ENCODE measurements at places on chromosomes 4 and X.
A peak's percentile ranks its signal among the peaks of the same experiment; 100 is the strongest.

- no peaks in the 10 kb centered on the region for H3K36me3 ChIP-seq
- no peak for DNase-seq
- H3K4me3 ChIP-seq: no peak overlapping the region
- no peaks in the 10 kb centered on the region for H3K27me3 ChIP-seq
These were observed 528.9 kb upstream of the CXorf51A start for GRCh38 chrX:147343467-147343866.

- H3K36me3 ChIP-seq: no peaks in the 10 kb centered on the region
- no peaks in the 10 kb centered on the region for H3K27me3 ChIP-seq
- no peak for DNase-seq
- no peak overlapping the region for H3K4me3 ChIP-seq
These were observed 152.8 kb downstream of the TMEM164 start for GRCh38 chrX:110155759-110156158.

DNA sequence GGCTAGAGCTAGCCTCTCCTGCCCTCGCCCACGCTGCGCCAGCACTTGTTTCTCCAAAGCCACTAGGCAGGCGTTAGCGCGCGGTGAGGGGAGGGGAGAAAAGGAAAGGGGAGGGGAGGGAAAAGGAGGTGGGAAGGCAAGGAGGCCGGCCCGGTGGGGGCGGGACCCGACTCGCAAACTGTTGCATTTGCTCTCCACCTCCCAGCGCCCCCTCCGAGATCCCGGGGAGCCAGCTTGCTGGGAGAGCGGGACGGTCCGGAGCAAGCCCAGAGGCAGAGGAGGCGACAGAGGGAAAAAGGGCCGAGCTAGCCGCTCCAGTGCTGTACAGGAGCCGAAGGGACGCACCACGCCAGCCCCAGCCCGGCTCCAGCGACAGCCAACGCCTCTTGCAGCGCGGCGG is at the start of gene AR:
Gene AR, plus strand, starts transcription at position 204 of the 400 bp plus-strand sequence. CDS start 1,126 bp downstream, outside the sequence.
- no peaks in the 10 kb centered on the region for H3K27me3 ChIP-seq
- H3K4me1 ChIP-seq: no peaks in the 10 kb centered on the region
- H3K4me3 ChIP-seq: peak within 1 kb of the TSS; percentile 42
- DNase-seq: peak; percentile 83
- H3K27ac ChIP-seq: peak within 1 kb of the TSS; percentile 79

- no peaks in the 10 kb centered on the region for H3K27me3 ChIP-seq
- no peak for DNase-seq
- no peaks in the 10 kb centered on the region for H3K4me1 ChIP-seq
- no peak overlapping the region for H3K4me3 ChIP-seq
These were observed 22.3 kb upstream of the MAOA start for GRCh38 chrX:43633757-43634156.

DNA sequence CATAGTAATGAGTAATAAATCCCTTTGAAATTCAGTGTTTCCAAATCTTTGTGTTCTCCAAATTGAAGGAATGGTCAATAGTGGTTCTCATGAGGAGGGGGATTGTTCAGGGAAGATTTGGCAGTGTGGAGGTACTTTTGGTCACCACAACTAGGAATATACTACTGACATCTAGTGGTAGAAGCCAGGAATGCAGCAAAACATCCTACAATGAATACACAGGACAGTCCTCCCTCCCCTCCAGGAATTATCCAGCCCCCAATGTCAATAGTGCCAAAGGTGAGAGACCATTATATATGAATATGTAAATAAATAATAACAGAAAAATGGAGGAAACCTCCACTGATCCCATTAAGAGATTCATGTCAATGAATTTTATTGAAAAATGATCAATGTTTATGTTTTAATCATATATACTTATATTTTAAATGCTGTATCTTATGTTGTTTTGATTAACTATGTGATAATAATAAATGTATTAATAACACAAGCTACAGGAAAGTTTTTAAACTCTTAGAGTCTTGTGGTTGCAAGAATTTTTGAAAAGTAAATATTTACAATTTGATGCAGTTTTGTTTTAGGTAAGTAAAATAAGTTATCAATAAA is 14.4 kb upstream of the FAM9A start:
- H3K27ac ChIP-seq: no peak overlapping the region
- no peak overlapping the region for H3K4me3 ChIP-seq
- no peak for DNase-seq
- H3K4me1 ChIP-seq: no peaks in the 10 kb centered on the region

- no peaks in the 10 kb centered on the region for H3K36me3 ChIP-seq
- H3K27me3 ChIP-seq: no peaks in the 10 kb centered on the region
- no peak for DNase-seq
- H3K4me3 ChIP-seq: no peak overlapping the region
These were observed 9.4 kb downstream of the TCEANC start for GRCh38 chrX:13662355-13662791.

DNA sequence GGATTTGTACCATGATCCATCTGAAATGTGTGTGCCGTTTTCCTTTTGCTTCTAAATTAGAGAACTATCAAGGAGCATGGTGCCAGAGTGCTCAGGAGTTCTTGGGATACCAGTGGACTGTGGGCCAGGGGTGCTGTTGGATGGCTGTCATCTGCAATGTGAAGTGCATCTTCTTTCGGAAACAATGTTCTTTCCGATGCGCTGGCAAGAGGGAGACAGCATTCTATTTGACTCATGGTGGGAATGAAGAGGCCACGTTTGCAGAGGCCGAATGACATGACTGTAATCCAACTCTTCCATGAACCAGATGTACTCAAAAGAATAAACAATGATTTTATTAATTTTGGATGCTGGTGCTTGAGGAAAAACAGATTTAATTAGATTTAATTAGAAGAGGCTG is 45.5 kb downstream of the SORCS2 start:
- no peaks in the 10 kb centered on the region for H3K4me1 ChIP-seq
- H3K36me3 ChIP-seq: no peaks in the 10 kb centered on the region
- no peak overlapping the region for H3K27ac ChIP-seq

DNA sequence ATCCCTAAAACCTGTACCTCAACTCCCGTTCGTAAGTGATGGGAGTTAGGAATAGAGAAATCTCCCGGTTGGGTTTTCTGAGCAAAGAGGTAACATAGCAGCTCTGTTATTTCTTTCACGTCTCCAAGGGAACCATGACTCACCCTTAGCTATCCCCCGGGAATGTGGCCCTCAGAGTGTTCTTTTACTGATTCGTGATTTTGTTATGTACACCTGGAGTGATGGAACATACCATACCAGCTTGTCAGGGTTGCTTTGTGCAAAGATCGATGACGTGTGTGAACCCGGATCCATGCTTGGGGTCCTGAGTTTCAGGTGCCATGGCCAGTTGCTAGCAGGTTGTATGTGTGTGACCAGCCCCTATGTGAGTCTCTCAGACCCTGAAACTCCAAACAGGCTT is 52.6 kb downstream of the HPRT1 start:
- no peaks in the 10 kb centered on the region for H3K27me3 ChIP-seq
- no peak overlapping the region for H3K4me3 ChIP-seq
- no peak for DNase-seq
- no peaks in the 10 kb centered on the region for H3K36me3 ChIP-seq
- H3K27ac ChIP-seq: no peak overlapping the region

DNA sequence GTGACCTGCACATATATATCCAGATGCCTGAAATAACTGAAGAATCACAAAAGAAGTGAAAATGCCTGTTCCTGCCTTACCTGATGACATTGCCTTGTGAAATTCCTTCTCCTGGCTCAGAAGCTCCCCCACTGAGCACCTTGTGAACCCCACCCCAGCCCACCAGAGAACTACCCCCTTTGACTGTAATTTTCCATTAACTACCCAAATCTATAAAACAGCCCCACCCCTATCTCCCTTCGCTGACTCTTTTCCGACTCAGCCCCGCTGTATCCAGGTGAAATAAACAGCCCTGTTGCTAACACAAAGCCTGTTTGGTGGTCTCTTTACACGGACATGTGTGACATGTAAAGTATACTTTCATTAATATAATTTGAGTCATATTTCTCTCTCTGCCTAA is 320.3 kb upstream of the TECRL start:
- H3K27me3 ChIP-seq: no peaks in the 10 kb centered on the region
- no peaks in the 10 kb centered on the region for H3K36me3 ChIP-seq

GRCh38 chr4:29948858-29949257 is 771.3 kb upstream of the PCDH7 start:
- DNase-seq: no peak
- H3K4me3 ChIP-seq: no peak overlapping the region
- no peak overlapping the region for H3K27ac ChIP-seq
- H3K4me1 ChIP-seq: no peaks in the 10 kb centered on the region
- no peaks in the 10 kb centered on the region for H3K36me3 ChIP-seq
- no peaks in the 10 kb centered on the region for H3K27me3 ChIP-seq

GRCh38 chr4:174826660-174827059 is 2.4 kb downstream of the GLRA3 start:
- no peak overlapping the region for H3K4me3 ChIP-seq
- no peak for DNase-seq
- H3K27ac ChIP-seq: no peak overlapping the region

GRCh38 chrX:1147611-1148515 is 64.6 kb downstream of the CRLF2 start:
- H3K4me3 ChIP-seq: no peak overlapping the region
- H3K4me1 ChIP-seq: no peaks in the 10 kb centered on the region
- H3K36me3 ChIP-seq: no peaks in the 10 kb centered on the region
- H3K27me3 ChIP-seq: no peaks in the 10 kb centered on the region
- no peak for DNase-seq

DNA sequence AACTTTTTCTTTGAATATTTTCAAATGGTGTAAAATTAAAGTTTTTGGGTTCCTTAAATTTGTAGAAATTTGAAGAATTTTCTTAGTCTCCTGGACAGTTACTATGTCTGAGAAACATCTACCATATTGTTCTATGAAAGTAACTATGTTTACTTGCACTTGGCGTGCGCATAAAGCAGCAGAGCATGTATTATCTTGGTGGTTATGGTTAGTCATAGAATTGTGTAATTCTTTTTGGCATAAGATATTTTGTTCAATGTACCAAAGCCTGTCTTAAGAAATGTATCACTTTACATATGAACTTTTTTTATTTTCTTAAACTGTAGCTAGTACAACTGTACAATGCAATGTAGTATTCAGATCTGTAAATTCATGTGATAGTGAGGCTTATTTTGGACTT is 49.2 kb downstream of the CDS1 start:
- no peak overlapping the region for H3K4me3 ChIP-seq
- no peaks in the 10 kb centered on the region for H3K27me3 ChIP-seq
- H3K4me1 ChIP-seq: no peaks in the 10 kb centered on the region
- no peak overlapping the region for H3K27ac ChIP-seq
- DNase-seq: no peak

GRCh38 chrX:47523713-47524166 is 37.3 kb upstream of the ARAF start:
- H3K4me1 ChIP-seq: no peaks in the 10 kb centered on the region
- no peak for DNase-seq
- no peaks in the 10 kb centered on the region for H3K36me3 ChIP-seq
- no peaks in the 10 kb centered on the region for H3K27me3 ChIP-seq
- no peak overlapping the region for H3K27ac ChIP-seq
- peak overlapping the region; percentile 53 for H3K4me3 ChIP-seq

GRCh38 chr4:18250564-18250963 is 229.0 kb upstream of the LCORL start:
- no peaks in the 10 kb centered on the region for H3K4me1 ChIP-seq
- H3K4me3 ChIP-seq: no peak overlapping the region
- no peak for DNase-seq
- no peak overlapping the region for H3K27ac ChIP-seq
- no peaks in the 10 kb centered on the region for H3K36me3 ChIP-seq

GRCh38 chrX:108537005-108537404 is 97.4 kb downstream of the COL4A5 start:
- no peaks in the 10 kb centered on the region for H3K4me1 ChIP-seq
- no peak for DNase-seq
- no peak overlapping the region for H3K27ac ChIP-seq
- no peak overlapping the region for H3K4me3 ChIP-seq
- H3K27me3 ChIP-seq: no peaks in the 10 kb centered on the region

Measured in ascending aorta (tissue), 2 donors.